ENCODE measurements at places on chromosomes 3 and 15. TPM values are rescaled to one million over a fixed set of nuclear protein-coding genes. Genes with fewer than 3 reads are reported as not detected.

DNA sequence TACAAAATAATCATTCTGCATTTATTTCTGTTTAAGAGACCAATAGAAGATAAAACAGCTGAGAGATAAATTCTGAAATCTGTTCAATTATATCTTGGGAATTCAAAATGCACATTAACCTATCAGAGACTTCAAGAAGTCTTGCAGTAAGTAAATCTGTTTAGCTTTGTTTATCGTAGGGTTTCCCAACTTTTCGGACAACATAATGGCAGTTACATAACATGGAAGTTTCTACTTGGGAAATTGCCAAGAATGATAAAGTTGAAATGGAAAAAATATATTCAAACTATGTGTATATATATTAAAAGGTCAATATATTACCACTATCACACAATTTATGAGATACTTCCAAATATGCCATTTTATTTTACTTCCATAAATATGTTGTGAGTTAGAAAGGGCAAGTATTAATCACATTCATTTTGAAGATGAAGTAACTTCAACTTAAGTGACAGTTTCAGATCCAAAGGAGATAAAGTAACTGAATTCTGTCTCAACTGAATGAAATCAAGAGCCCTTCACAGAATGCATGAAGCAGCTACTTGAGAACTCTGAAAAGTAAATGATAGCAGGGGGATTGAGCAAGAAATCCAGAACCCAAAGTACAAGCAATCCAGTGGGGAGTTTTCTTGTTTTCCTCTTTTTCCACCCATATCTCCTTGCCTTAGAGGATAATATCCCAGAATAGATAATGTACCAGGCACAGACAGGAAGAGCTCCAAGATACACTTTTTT lies 108.8 kb downstream of the PLOD2 start:
- no peak overlapping the region for H3K4me3 ChIP-seq
- no peak overlapping the region for H3K27ac ChIP-seq
- H3K36me3 ChIP-seq, result no peaks in the 10 kb centered on the region
- no peaks in the 10 kb centered on the region for H3K4me1 ChIP-seq

FRMD5 gene
- 0.60 TPM for total RNA-seq

CGNL1 gene
- total RNA-seq, result not detected

DNA sequence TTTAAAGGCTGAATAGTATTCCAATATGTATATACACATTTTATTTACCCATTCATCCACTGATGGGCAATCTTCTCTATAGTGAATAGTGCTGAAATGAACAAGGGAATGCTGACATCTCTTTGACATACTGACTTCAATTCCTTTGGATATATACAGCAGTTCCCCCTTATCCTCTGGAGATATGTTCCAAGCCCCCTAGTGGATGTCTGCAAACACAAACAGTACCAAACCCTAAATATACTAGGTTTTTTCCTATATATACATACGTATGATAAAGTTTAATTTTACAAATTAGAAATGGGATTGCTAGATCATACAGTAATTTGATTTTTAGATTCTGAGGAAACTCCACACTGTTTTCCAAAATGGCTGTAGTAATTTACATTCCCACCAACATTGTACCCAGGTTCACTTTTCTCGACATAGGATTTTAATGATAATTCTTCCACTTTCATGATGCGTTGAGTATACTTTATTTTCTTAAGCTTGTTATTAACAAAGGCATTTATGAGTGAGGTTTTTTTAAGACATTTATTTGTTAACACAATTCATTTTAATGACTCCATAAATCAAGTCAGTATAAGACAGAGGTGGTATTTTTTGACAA lies 38.2 kb downstream of the VPS13C start:
- no peak overlapping the region for H3K27ac ChIP-seq
- no peak for DNase-seq
- H3K27me3 ChIP-seq, result no peaks in the 10 kb centered on the region
- H3K4me1 ChIP-seq, result no peaks in the 10 kb centered on the region
- H3K4me3 ChIP-seq, result no peak overlapping the region

PLOD2 gene
- 0.90 TPM for total RNA-seq

PPP1R14D gene
- not detected for total RNA-seq

NRG4 gene
- total RNA-seq, result not detected

LRRIQ4 gene
- total RNA-seq, result not detected

CEP19 gene
- 5.3 TPM for total RNA-seq

DNA sequence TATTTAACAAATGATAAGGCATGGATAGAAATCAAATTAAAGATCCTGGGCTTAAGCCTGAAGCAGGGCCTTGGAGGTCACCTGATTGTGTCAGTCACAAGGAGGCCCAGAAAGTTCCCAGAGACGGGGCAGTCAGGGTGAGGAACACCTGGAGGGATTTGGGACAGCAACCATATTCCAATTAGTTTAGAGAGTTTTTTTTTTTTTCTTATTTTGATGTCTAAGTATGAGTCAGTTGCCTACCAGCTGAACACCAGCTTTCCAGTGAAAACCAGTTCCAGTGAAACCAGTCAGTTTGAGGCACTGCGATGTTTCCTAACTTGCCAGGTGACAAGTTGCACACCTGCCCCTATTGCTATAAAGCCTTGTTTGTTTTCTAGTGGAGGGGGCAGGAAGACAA lies 350.7 kb upstream of the AZI2 start:
- no peak for DNase-seq
- no peak overlapping the region for H3K4me3 ChIP-seq
- H3K27me3 ChIP-seq, result no peaks in the 10 kb centered on the region
- H3K27ac ChIP-seq, result no peak overlapping the region

All from activated T-cell treated with anti-CD3 and anti-CD28 coated beads, Interleukin-2, amount 50 U/mL, for 72 hours (primary cell).